ENCODE measurements at places on chromosomes 3 and 15.

DNA sequence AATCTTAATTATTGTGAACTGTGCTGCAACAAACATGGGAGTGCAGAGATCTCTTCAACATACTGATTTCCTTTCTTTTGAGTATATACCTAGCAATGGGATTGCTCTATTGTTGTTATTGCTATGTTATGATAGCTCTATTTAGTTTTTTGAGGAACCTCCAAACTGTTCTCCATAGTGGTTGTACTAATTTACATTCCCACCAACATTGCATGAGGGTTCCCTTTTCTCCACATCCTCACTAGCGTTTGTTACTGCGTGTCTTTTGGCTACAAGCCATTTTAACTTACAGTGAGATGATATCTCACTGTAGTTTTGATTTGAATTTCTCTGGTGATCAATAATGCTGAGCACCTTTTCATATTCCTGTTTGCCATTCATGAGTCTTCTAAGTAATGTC, 45.5 kb upstream of the TNFSF10 start:
- no peak for DNase-seq

DNA sequence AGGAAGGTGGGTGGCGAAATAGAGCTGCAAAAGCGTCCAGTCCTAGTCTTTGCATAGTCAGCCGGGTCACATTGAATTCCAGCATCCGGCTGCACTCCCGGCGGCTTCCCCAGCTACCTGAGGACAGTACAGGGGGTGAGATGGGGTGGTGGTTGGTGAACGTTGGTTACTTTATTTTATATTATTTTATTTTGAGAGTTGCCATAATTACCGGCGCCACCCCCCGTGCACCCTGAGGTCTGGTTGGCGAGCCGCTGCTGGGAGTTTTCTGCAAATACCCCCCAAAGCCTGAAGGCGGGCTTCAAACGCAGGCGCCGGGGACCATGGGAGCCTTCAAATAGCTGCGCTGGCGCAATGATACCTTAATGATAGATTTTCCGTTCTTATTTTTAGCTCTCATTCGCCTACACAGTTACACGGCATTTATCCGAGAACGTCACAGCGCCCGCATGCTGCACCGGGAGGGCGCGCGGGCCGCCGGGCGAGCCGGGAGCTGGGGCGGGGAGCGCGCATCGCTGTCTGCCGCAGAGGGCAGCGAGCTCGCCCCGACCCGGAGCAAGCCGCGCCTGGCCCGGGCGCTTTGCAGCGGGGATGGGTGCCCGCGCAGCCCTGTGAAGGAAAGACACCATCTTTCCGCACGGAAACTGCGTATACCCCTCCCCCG, 756 bp upstream of the RASGRF1 start:
- DNase-seq, result no peak

DNA sequence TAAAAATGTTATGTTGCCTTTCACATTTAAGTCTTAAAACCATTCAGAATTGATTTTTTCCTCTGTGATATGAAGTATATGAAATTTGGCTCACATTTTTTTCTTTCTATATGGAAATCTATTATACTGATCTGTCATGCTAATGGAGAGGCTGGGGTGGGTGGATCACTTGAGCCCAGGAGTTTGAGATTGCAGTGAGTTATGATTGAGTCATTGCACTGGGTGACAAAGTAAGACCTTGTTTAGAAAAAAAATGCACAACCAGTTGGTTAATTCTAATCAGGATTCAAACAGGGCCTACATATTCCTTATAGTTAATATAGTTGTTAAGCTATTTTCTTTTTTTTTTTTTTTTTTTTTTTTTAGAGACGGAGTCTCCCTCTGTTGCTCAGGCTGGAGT, 230.5 kb downstream of the MFSD1 start:
- no peak for DNase-seq

- no peak for DNase-seq
Observed at GRCh38 chr3:158769952-158770740, 31.7 kb upstream of the MFSD1 start.

DNA sequence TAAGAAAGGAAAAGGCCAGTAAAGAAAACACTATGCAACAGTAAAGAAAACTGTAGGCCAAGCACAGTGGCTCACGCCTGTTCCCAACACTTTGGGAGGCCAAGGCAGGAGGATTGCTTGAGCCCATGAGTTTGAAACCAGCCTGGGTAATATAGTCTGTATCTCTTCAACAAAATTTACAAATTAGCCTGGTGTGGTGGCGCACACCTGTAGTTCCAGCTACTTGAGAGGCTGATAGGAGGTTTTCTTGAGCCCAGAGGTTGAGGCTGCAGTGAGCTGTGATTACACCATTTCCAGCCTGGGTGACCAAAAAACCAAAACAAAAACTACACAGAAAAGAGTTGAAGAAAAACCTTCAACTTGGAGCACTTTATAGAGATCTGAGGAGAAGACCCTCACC, 31.8 kb downstream of the DAG1 start:
- no peak for DNase-seq

DNA sequence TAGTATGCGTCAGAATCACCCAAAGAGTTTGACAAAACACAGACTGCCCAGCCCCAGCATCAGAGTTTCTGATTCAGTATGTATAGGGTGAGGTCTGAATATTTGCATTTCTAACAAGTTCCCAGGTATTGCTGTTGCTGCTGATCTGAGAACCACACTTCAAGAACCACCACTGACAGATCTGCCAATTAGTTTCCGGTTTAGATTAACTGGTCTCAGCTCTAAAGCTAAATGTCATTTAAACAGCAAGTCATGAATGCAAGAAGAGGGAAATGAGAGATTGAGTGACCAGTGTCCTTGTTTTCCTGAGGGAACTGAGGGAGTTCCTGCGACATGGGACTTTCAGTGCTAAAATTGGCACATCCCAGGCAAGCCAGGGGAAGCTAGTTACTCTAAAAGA, 305.0 kb downstream of the ZNF385D start:
- no peak for DNase-seq

DNA sequence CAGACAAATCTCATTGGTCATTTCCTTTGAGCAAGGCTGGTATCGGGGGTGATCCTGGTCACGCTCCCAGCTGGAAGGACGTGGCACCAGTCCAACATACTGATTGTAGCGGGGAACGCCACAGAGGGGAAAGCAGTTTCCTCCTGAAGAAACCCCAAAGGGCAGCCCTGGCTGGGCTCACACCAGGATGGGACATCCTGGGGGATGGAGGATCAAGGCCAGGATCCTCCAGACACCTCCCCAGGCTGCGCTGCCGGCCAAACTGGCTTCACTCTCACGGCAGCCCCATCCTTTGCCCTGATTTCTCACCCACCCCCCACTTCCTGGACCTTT, 36.6 kb downstream of the MUC20 start:
- no peak for DNase-seq

GRCh38 chr3:23805633-23806533, at the start of gene UBE2E1:
Gene UBE2E1 (plus strand): TSS chr3:23805955. CDS start chr3:23807270, 1,315 bp downstream.
- DNase-seq, result no peak

GRCh38 chr3:183591881-183592521, 36.5 kb upstream of the KLHL6 start:
- DNase-seq, result no peak

DNA sequence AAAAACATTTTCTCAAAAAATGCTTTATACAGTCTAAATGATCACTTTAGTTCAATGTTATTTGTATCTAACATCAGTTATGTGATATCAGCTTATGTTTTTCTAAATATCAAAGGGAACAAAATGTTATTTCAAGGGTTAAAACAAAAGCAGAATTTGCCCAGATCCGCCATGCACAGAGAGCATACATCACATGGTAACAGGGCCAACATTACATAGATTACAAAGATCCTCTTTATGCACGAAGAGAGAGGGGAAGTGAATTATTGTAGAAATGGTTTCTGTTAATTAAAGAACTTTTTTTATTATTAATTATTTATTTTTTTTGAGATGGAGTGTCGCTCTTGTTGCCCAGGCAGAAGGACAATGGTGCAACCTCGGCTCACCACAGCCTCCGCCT, 100.8 kb upstream of the MME start:
- no peak for DNase-seq

DNA sequence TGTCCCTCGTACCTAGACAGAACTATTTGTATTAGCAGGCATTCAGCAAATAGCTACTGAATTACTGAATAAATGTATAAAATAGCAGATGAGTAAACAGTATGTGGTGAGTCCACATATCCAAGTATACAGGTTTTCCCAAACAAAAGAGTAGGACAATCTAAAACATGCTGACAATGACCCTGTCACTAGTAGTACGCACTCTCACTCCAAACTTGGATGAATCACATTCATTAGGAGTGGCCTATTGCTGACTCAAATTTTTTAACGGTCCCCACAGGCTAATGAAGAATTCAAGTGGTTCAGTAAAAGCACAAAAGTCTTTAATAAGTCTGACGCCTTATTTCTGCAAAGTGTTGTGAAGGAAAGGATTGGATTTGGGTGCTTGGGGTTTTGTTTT, 449.3 kb upstream of the THBS1 start:
- no peak for DNase-seq

- no peak for DNase-seq
Observed at GRCh38 chr15:29196722-29197121, 72.9 kb downstream of the NSMCE3 start.

- DNase-seq, result no peak
Observed at GRCh38 chr15:39075311-39075710, 505.6 kb upstream of the THBS1 start.

DNA sequence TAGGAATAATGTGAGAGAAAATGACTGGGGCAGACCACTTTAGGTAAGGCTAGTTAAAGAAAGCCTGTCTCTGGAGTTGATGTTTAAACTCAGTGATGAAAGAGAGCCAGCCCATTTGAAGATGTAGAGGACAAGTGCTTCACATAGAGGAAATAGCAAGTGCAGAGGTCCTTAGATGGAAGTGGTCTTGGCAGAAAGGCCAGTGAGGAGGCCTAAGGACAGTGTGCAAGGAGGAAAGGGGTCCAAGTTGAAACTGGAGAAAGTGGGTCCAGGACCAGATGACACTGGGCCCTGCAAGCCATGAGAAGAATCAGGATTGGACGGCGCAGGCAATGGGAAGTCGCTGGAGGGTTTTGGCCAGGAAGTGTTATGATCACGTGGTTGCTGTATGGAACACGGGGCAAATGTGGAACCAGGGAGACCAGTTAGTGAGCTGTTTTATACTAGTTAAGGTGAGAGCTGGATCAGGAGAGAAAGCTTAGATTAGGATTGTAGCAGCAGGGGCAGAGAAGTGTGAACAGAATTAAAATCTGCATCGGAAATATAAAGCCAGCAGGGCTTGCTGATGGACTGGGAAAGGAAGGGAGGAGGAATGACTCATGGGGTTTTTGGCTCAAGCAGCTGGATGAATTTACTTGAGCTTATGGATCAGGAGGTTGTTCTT, 48.0 kb upstream of the SCAANT1 start:
- DNase-seq, result no peak

GRCh38 chr3:38684546-38684945, 35.1 kb upstream of the SCN5A start:
- no peak for DNase-seq

- no peak for DNase-seq
Observed at GRCh38 chr3:113617726-113618125, 78.7 kb downstream of the USF3 start.

- no peak for DNase-seq
Observed at GRCh38 chr3:128436214-128436613, 30.5 kb downstream of the DNAJB8 start.

GRCh38 chr3:157493627-157494550, 9.3 kb downstream of the VEPH1 start:
- DNase-seq, result peak; percentile 14
